ENCODE measurements at places on chromosomes 16 and 17.

- no peak for DNase-seq
Observed at GRCh38 chr17:32498391-32498790, 11.6 kb downstream of the CDK5R1 start.

GRCh38 chr17:42246515-42246914 is 29.7 kb downstream of the STAT5B start:
- no peak for DNase-seq

GRCh38 chr16:57701759-57702371 is 7.3 kb downstream of the DRC7 start:
- DNase-seq: no peak

GRCh38 chr16:50830698-50831097 is 88.8 kb downstream of the CYLD start:
- DNase-seq: no peak

DNA sequence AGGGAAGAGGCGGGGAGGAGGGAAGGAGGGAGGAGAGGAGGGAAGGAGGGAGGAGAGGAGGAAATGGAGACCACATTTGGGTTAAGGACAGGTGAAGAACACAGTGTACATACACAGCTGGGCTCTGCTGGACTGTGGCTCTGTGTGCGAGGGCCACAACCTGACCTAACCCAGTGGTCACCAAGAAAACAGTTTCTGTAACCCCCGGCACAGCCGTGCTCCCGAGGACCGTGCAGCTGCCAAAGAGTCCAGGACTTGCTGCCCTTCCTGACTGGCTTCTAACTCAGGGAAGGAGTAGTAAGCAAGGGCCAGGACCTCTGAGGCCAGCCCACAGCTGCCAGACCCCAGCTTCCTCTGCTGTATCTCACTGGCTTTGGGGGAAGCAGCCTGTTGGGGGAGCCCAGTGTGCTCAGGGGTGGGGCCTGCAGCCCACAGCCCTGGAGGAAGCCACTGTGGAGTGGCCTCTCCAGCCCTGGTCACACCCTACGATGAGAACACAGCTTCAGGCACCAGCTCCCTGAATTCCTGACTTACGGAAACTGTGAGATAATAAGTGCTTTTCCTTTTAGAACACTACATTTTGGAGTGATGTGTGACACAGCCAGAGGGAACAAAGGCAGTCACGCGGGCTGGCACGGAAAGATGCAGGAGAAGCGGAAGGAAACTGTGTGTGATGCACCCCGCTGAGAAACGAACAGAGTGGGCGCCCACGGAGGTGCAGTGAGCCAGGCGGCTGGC is 32.3 kb downstream of the SLC7A5 start:
- DNase-seq: no peak

DNA sequence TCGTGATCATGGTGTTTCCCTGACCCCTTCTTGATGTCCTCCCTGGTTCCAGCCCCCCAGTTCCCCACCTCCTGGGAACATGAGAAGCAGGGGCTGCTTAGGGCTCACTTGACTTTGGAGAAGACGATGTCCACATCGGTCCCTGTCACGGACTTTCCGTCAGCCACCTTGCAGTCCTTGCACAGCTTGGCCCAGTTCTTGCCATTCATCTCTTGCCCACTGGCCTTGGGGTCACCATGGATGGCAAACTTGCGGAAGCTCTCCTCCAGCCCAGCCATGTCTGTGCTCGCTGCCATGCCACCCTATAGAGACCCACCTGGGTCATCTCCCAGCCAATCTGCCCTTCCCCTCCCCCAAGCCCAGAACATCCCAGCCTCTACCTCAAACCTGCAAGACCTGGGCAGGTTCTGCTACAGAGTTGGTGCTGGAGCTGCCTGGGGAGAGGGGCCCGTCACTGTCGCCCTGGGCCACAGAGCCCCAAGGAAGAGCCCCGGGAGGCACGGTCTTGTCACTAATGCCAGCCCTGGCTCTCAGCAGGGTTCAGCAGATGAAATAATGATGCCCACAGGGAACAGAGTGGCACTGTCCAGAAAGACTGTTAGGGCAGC is 2.4 kb downstream of the TPPP3 start:
- no peak for DNase-seq

DNA sequence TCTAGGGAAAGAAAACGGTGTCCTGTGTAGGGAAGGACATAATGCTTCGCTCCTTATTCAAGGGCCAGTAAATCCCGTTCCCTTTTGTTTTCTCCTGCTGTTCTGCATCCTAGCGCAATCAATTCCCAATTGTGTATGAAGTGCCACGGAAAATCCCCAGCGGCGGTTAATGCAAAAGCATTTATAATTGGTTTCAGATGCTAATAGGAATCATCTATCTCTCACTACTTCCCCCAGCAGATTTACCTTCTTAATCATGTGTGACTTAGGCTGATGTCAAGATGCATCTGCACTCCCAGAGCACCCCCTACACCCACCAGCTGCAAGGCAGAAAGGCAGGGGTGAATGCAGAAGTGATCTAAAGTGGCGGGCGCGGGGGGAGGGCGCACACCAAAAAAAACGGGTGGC is 32.7 kb upstream of the SSTR2 start:
- no peak for DNase-seq

DNA sequence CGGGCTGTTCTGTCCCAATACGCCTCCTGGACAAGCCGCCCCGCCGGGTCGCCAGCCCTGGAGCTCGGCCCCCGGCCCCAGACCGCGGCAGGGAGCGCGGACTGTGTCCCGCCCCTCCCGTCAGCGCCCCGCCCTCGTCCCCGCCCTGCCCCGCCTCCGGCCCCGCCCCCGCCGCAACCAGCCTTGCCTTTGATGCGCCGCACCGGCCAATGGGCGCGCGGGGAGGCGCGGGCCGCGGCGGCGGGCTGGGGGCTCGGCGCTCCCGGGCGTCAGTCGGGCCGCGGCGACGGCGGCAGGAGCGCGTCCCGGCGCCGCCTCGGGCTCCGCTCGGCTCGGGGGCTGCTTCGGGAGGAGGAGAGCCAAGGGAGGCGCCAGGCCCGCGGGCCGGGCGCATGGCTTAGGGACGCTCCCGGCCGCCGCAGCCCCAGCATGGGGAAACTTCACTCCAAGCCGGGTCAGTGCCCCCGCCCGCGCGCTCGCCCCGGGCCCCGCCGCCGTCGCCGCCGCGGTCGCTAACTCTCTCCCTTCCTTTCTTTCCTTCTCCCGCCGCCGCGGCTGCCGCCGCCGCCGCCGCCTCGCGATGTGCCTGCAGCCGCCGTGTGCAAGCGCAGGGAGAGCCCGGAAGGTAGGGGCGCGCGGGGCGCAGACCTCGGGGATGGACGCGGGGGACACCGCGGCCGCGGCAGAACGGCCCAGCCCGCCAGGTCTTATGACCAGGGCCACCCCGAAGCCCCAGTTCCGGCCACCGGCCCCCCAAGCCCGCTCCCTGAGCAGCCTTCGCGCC is at the start of gene NKD1:
Gene NKD1 (plus strand): TSS at position 272 of the 784 bp plus-strand sequence. CDS start 158 bp downstream, at position 430.
- DNase-seq: peak; percentile 60

DNA sequence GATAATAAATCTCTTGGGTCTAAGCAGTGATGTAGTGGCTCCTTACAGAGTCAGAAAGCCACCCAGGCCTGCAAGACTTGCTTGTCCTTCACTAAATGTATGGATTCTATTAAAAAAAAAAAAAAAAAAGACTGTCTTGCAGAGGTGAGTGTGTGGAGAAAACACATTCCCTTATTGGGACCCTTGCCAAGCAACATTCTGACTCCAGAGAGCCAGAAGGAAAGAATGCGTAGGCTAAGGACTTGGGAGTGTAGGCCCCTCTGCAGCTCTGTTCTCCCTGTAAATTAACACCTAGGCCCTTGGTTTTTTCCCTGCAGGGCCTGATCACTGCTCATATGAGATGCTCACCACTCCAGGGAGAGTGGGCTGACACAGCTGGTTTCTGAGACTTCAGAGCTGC is 17.8 kb downstream of the SCPEP1 start:
- DNase-seq: no peak

GRCh38 chr16:55562936-55563335 is 3.5 kb upstream of the CAPNS2 start:
- no peak for DNase-seq

GRCh38 chr17:66661411-66662256 is 173.3 kb upstream of the CACNG5 start:
- DNase-seq: no peak

- no peak for DNase-seq
Observed at GRCh38 chr16:77928096-77928495, 94.3 kb upstream of the CLEC3A start.
